Retinal pigment epithelial cell (primary cell): ENCODE measurements at places on chromosomes 12 and 14.

- DNase-seq = no peak
Measured at GRCh38 chr14:73773441-73774240, 59.5 kb upstream of the PNMA1 start.

DNA sequence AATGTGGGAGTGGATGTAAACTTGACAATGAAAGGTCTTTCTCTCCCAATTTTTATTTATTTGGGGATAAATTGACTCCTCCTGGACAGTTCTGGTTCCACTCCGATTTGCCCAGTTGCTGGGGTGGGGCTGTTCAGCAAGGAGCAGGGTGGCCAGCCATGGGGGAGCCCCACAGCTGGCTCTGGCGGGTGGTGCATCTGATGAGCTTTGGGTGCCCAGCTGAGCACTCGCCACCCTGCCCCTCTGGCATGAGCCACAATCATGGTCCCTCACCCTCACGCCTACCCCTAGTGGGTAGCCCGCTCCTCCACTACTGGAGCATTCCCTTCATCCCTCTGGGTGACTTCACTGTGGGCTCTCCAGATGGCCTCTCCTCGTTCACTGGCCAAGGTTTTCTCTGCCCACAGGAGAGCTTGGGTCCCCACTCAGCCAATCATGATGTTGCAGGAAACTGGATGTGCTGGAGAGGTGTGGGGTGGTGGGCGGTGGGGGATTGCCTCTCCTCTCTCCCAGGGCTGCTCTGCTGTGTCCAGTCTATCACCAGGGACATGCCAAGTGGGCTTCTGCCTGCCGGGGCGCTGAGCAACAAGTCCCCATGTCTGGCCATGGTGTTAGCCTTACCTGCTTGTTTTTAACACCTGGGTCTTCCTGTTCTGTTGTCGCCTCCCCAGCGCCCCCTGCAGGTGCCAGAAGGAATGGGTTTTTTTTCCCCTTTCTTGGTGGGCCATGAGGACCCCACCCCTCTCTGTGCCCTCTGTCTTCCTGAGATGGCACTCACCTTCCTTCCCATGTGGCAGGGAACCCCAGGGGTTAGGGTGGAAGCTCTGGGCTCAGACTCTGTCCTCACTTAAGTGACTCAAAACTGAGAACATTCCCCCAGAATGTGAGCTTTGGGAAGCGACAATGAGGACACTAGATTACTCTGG is 3.4 kb downstream of the CYP46A1 start:
- DNase-seq = no peak

DNA sequence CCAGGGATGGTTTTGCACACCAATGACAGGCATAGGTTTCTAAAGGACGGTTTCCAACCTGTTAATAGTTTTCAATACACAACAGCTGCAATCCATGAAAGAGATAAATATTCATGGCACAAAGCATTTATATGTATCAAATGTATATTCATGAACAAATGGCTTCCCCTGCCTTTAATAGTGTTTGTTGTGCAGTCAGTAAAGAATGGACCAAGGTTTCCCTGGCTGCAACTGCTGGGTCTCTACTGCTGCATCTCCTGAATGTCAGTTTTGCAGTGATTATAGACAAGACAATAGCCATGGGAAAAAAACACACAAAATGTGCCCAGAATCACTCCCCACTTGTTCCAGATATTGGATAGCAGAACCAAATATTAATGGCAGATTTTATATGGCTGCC is 284.1 kb downstream of the BTG1 start:
- no peak for DNase-seq

DNA sequence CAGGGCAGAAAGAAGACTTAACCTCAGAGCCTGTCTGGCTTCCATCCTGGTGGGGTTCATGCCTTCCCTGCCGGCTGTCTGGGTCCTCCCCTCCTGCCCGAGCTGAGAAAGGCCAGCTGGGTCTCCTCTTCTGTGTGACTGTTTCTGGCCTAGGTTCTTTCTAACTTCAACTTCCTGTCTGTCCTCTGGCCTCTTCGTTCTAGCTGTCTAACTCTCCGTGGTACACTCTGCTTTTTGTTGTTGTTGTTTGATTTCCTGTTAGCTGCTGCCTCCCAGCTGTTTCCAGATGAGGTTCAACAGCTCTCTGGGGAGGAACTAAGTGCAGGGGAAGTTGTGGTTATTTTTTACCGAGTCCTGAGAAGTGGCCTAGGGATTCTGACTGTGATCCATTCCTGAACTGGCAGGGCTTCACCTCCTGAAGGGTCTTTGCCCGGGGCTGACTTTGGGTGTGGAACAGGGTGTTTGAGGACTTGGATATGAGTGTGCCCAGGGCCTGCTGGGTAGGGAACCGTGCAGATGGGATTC is 3.2 kb downstream of the MLXIP start:
- no peak for DNase-seq
